ENCODE measurements at places on chromosomes 16 and 17.
A peak's percentile ranks its signal among the peaks of the same experiment; 100 is the strongest.

- DNase-seq: no peak
Measured at GRCh38 chr17:50661795-50662391, 27.2 kb downstream of the ABCC3 start.

DNA sequence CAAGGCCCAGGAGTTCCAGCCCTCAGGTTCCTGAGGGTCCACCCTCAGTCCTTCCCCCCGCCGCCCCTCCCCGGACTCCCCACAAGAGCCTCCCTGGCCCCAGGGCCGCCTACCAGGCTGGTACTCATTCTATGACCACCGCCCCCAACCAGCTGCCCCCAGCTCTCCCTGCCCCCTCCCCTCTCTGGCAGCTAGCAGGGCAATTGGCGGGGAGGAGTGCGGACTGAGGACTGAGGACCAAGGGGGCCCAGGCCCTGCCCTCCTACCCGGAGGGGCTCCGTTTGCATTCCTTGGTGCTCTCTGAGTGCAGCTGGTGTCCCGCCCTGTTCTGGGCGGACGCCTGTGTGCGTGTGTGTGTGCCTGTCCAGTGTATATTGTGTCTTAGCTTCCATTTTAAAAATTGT, 19.1 kb downstream of the UNC13D start:
- DNase-seq: no peak

- no peak for DNase-seq
Measured at GRCh38 chr17:2871720-2872119, 75.5 kb downstream of the RAP1GAP2 start.

DNA sequence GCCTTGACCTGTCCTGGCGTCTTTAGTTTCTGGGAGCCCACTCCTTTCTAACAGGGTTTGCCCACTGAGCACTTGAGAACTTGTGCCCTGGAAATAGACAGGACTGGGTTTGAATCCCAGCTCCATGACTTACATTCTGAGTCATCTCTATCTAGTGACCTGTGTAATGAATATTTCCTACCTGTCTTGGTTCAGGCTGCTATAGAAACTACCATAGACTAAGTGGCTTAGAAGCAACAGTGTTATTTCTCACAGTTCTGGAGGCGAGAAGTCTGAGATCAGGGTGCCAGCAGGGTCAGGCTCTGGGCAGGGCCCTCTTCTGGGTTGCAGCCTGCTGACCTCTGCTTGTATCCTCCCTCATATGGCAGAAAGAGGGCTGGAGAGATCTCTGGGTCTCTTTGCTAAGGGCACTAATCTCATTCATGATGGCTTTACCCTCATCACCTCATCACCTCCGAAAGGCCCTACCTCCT, 110.7 kb upstream of the DHX40 start:
- no peak for DNase-seq

GRCh38 chr16:20191566-20191965, 117.9 kb upstream of the GPR139 start:
- no peak for DNase-seq

GRCh38 chr16:62692685-62693084, 656.4 kb upstream of the CDH8 start:
- no peak for DNase-seq

DNA sequence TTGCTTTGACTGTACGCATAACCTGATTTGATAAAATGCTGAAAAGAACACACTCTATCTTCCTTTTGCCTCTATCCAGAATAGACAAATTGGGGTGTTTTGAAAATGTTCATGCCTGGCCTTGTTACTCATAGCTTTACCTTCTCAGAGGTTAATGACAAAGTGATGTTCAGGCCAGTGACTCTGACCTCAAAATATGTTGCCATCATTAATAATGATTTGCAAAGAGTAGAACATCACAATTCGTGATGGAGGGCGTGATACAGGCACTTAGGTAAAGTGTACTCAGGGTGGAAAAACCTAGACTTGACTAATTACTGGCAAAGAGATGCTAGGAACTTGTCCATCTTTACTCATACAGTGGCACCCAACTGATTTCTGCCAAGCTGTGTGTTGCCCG, 656.6 kb upstream of the SOX9 start:
- DNase-seq: no peak

DNA sequence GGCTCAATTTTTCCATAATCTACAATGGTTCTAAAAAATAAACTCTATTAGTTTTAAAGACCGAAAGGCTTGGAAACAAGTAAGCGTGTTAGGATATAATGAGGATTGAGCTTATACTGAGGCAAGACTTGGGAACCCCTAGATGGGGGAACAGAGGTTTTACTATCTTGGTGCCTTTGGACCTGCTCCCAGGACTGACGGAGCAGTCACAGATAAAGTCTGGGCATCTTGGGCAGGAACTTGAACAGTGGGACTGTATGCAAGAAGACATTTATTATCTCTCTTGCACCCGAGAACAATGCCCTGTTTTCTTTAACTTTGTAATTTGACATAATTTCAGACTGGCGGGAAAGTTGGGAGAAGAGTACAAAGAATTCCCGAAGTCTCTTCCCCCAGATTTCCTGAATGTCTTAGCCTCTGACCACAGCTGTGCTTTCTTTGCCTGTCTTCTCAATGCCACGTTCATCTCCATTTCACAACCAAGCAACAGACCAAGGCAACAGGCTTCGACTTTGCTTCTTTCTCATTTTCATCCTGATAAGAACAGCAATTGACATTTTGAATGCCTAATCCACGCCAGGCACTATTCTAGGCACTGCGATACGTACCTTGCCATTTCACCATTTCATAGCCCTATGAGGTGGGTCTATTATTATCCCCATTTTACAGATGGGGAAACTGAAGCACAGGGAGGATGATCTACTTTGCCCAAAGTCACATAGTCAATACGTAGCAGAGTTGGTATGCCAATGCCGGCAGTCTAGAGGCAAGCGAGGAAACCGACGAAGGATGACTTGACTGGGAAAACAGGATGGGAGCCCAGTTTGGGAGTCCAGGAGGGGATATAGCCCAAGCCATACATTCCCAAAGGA, 3.0 kb upstream of the IL4R start:
- no peak for DNase-seq

DNA sequence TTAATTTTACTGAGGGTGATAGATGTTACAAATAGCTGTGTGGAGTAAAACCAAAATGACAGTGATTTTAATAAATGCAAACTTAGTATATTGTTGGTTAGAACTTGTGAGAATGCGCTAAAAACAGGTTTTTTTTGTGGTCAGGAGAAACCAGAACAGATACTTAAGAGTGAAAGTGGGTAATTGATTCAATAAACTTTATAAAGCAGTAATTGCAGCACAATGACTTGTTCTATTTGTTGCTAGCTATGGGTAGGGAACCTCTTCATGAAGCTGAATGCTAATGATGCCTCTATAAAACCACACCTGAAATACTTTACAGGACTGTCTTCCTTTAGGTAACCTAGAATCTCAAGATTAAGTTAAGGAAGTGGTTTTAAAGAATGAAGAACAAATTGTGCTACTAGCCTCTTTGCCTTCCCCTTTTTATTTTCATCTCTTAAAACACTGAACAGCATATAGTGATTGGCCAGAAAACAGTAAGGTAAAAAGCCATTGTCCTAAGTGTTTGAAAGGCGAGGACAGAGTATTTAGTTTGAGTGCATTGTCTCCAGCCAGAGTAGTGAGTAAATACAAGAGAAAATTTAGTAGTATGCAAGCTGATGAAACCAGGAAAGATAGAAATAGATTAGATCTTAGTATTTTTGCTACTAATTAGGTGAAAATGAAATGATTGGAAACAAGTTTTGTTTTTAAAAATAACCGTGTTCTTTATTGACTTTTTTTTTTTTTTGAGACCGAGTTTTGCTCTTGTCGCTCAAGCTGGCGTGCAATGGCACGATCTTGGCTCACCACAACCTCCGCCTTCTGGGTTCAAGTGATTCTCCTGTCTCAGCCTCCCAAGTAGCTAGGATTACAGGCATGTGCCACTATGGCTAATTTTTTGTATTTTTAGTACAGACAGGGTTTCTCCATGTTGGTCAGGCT, 6.0 kb downstream of the GGNBP2 start:
- DNase-seq: no peak

GRCh38 chr16:75062135-75062975, 54.2 kb downstream of the LDHD start:
- no peak for DNase-seq

GRCh38 chr17:83036666-83037065, 42.7 kb upstream of the METRNL start:
- no peak for DNase-seq

DNA sequence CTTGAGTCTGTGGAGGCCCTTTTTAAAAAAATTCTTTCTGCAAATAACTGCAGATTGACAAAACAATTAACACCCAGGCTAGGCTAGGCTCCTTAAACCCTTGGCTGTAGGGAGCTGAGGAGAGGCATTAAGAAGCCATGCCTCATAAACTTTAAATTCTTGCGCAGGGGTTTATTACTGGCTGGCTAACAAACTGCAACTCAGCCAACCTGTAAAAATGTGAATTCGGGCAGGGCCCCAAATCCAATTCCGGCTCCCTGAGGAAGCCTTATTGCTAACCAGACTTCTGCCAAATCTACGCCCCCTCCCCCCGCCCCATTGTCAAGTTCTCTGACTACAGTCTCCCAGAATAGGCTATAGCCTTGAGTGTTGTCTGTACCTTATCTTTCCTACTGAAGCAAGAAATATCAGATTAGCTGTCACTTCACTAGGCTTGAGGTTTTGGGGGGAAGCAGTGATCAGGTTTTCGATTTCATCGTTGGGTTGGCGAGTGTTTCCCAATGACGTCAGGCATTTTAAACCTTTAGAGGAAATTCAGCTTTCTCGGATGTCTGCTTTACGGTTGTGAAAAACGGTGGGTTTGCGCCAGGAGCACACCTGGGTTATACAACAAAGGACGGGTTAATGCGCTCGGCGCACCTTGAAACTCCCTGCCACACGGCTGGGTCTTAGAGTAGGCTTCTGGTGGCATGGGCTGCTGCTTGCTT, 2.0 kb downstream of the CDH3 start:
- no peak for DNase-seq

- peak; percentile 34 for DNase-seq
Measured at GRCh38 chr17:59565959-59566324, 532 bp downstream of the DHX40 start.

DNA sequence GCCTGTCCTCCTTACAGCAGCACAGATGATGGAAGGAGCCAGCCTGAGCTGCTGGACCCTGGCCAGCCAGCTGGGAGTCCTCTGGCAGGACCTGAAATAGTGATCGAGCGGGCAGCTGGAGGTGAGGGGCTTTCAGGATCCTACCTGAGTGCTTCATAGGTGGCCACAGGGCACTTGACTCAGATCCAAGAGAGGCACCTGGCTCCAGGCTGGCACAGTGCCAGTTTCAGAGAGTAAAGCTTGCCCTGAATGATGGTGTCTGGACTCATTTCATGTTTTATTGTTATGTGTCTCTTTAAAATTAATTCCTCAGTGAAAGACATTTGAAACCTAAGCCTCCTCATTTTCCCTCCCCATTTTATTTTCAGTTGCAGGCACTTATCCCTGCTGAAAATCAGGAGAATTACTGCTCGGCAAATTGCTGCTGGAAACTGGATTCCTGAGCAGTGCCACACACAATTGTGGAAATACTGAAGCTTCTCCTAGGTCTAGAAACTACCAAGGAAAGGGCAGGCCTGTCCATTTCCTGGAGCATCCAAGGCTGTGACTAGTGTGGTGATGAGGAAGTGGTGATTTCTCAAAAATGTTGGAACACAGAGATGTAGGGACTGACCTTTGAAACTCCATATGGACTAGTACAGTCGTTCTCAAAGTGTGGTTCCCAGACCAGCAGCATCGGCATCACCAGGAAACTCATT, 16.1 kb upstream of the ADAMTS18 start:
- no peak for DNase-seq

DNA sequence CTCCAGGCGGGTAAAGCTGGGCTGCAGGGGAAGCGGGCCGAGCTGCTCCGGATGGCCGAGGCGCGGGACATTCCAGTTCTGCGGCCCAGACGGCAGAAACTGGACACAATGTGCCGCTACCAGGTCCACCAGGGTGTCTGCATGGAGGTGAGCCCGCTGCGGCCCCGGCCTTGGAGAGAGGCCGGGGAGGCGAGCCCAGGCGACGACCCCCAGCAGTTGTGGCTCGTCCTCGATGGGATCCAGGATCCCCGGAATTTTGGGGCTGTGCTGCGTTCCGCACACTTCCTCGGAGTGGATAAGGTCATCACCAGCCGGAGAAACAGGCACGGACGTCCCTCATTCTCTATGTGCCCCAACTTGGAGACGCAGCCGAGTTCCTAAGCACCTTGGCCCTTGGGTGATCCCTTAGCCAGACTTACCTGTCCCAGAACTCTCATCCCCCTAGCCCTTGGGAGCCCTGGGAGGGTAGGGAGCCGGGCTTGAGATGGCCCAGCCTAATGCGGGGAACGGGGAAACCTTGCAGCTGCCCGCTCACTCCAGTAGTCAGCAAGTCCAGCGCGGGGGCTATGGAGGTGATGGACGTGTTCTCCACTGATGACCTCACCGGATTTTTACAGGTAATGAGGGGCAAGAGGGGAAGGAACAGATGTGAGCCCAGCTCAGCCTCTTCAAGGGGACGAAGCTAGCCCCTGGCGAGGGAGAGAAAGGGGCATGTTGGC, 806 bp downstream of the MRM1 start:
- DNase-seq: no peak

DNA sequence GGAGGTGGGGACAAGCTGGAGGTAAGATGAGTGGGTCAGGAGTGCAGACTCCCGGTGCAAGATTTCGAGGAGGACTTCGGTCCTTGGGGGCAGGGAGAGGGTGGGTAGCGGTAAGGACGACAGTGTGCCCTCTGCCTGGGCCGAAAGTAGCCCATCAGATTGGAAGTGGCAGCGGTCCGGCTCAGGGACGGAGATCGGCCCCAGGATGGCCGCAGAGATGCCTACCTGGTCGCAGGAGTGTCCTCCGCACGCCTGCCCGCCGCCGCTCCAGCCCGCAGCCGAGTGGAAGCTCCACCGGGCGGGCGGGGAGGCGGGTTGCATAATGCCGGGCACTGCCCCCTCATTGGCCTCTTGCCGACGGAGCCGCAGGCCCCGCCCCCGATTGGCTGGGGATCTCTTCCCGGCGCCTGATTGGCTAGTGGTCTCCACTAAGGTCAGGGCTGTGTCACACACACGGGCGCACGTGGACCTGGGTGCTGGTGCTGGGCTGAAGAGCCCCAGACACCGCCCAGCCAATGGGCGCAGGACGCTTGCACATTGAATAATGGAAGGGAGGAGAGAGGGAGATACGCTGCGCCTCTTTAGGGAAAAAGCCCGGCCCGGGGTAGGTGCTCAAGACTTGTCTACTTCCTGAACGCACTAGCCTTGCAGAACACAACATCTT, at the start of gene PER1:
PER1 (minus strand) TSS at position 293 of the 664 bp plus-strand sequence. CDS start 1,698 bp downstream, outside the sequence.
- DNase-seq: peak; percentile 84

- DNase-seq: no peak
Measured at GRCh38 chr17:32993977-32994376, 2.3 kb downstream of the SPACA3 start.

DNA sequence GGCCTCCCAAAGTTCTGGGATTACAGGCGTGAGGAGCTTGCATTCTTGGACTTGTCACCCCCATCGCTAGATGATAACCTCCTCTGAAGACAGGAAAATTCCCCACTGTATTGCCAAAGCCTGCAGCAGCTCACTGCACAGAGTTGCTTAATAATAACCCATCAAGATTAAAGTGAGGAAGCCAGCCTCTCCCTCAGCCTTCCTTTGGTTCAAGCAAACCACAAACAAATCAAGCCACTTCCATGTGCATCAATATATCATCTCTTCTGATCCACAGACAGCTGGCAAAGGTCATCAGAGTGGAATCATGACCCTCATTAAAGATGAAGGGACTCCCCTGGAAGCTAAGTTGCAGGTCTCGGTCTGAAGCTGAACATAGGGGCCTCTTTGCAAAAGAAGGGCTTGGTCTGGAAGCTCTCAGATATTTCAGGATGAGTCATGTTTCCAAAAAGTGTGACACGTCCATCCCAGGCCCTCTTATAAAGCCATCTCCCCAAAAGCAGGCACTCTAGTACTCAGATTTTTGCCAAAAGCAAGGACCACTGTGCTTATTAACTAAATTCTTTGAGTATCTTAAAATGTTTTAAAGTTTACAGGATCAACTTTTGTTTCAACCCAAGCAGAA, 4.8 kb downstream of the EMP2 start:
- no peak for DNase-seq
